DMS79 (cell line): ENCODE measurements at places on chromosomes 12 and 14.

DNA sequence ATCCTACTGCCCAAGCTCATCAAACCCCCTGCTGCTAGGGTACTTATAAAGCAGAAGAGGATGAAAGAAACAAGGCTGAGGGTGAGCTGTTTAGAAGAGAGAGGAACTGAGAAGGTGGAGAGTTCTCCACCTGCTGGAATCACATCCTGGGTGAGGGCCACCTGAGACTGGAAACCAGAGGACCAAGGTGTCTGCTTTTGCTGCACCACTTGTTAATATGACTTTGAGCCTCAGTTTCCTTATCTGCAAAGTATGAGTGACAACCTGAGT lies 203.2 kb upstream of the SSTR1 start:
- no peak for DNase-seq

- DNase-seq: no peak
These were observed 41.9 kb downstream of the PSMA6 start for GRCh38 chr14:35333797-35334743.

- DNase-seq: no peak
These were observed 63.9 kb upstream of the RMST start for GRCh38 chr12:97398704-97399103.

DNA sequence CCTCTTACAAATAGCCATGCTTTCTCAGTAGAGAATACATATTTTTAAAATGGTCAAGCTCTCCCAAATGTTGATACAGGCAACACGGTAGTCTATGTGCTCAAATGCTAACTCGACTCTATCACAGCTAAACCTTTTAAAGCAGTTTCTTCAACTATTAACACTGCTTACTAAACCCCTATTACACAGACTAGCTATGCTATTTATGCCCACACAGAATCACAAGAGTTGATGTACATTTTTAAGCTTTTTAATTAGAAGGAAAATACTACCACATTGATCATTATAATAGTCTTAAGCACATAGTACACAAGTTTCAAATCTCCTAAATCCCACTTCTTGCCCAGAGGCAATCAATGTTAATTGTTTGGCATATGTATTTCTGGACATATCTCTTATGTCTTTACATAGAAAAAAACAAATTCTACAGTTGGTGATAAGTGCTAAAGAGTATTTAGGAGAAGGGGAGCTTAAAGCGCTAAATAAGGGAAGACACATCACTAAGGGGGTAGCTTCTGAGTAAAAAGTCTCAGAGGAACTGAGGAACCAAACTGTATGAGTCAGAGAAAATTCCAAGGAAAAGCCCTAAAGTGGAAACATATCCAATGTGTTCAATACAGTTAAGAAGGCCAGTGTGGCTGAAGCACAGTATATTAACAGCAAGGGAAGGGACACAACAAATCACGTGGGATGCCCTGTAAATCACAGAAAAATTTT lies 13.7 kb downstream of the HNRNPC start:
- no peak for DNase-seq

DNA sequence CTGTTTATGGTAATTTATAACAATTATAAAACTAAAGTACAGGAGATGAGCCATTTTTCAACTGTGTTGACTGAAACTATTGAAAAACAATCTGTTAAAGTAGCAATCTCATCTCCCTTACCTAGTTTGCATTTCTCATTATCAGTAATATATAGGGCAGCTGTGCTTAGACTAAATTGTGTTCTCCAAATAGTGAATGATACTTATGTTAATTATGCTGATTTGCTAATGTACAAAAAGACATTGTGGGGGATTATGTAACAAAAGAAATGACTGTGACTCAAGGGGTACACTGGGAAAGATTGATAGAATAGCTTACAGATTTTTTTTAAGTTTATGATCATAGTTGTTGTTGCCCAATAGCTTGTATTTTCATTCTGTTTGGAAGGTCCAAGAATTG lies 207.7 kb downstream of the FUT8 start:
- no peak for DNase-seq

- no peak for DNase-seq
These were observed 3.7 kb downstream of the CFAP54 start for GRCh38 chr12:96493106-96493505.

DNA sequence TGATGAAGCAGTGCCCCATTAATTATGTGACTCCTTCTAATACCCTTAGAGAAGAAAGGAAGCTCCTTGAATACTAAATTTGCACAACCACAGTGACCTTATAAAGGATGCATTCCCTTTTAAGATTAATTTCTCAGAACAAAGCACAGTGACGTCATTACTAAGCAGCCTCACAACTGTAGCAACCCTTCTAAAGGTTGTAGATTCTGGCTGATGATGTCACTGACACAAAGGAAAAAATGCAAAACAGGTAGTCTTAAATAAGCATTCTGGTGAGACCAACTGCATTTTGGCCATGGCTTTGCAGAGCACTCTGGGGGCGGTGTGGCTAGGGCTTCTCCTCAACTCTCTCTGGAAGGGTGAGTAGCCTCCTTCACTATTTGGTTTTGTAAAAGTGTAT lies 38.4 kb upstream of the OR4E1 start:
- no peak for DNase-seq

DNA sequence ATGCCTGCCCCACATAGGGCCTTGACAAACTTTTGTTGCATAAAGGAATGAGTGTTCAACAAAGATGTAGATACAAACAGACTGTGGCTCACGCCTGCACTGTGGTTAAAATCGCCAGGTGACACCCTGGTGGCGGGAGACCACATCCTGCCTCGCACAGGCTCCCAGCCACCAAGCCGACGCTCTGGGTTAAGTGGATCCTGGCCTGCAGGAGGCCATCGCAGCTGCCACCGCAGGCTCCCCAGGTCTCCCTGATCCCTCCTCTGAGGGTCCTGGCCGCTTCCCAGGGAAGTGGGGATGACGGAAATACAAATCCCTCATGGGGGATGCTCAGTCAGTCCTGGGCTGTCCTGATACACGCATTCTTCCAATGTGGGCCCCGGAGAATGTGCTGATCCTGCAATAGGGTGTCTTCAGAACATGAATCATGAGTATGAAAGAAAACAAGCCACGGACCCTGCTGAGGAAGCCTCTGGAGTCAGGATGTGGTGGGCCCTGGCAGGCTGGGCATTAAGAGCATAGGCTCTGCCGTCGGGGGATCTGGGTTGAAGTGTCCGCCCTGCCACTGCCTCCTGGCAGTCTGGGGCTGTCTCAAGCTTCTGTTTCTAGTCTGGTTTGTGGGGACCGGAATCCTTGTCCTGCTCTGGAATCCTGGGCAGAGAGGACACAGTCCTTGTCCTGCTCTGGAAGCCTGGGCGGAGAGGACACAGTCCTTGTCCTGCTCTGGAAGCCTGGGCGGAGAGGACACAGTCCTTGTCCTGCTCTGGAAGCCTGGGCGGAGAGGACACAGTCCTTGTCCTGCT lies 53.5 kb upstream of the BEGAIN start:
- DNase-seq: no peak

DNA sequence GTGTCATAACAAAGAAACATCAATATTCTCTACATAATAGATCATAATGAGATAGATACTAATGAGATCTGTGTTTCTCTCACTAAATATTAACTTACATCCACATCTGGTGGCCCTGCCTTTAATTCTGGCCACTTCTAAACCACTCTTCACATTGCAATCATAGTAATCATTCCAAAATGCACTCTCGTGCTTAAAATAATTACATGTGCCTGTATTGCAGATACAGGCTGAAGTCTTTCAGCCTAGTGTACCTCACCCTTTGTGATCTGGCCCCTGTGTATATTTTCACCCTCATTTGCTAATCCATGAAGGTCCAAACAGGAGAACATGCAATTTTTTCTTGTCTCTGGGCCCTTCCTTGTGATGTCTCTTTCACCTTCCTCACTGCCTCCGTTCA lies 108.0 kb downstream of the LIN7A start:
- no peak for DNase-seq

DNA sequence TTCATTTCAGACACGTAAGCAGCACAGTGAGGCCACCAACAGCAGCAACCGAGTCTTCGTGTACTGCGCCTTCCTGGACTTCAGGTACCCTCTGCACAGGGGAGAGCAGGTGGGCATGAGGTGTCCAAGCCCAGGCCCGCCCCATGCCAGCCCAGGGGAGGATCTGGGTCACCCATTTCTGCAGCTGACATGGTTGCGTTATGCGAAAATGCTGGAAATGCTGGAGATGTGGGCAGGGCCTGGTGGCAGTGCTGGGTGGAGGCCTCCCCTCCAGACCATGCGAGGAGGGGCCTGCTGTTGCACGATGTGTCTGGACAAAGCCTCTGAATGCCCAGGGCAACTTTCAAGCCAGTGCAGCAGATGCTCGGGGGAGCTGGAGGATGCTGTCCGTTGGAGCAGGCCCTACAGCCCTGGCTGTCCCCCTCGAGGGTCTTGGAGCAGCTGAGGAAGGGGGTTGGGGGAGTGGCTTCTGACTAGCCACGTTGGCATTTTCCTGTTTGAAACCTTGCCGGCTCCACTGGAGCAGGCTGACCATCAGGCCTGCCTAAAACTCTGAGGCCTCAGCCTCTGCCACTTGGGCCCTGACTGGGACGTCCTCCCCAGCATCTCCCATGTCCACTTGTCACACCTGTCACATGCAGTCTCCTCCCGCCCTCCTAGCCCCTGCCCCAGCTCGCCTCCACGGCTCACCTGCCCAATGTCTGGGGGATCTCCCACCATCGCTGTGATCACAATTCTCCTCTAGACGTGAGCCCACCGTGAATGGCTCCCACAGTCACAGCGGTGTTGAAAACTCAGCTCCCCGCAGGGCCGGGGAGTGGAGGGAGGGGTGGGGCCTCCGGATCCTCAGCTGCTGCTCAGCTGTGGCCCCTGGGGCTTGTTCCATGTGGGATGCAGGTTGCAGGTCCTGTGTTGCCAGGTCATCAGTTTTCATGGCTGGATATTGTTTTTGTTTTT lies 123.4 kb downstream of the ADGRD1 start:
- no peak for DNase-seq

GRCh38 chr12:3995306-3995705 lies 122.1 kb upstream of the PARP11 start:
- DNase-seq: no peak

DNA sequence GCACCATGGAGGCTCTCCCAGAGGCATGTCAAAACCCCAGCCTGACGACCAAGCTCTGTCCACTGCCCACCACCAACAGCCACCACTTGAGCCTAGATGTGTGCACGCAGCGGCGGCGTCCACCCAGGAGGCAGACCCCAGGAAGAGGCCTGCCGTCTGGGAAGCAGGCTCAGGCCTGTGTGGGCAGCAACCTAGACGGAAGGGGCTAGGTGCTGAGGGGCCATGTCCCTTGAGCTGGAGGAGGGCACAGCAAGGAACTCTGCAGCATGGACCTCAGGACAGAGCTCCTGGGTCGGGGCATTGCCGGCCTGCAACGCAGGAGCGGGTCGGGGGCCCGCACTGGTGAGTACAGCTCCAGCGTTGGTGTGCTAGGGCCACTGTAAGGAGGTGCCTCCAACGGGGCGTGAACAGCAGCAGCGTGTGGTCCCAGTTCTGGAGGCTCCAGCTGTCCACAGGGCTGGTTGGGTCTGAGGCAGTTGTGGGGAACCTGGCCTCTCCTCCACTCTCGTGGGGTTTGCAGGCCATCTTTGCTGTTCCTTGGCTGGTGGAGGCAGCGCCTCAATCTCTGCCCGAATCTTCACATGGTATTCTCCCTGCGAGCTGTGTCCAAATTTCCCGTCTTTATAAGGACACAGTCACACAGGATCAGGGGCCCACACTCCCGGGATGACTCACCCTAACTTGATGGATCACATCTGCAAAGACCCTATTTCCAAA lies 20.5 kb downstream of the ZBTB42 start:
- no peak for DNase-seq

- DNase-seq: no peak
These were observed 164.6 kb upstream of the PARP11 start for GRCh38 chr12:4037747-4038312.

DNA sequence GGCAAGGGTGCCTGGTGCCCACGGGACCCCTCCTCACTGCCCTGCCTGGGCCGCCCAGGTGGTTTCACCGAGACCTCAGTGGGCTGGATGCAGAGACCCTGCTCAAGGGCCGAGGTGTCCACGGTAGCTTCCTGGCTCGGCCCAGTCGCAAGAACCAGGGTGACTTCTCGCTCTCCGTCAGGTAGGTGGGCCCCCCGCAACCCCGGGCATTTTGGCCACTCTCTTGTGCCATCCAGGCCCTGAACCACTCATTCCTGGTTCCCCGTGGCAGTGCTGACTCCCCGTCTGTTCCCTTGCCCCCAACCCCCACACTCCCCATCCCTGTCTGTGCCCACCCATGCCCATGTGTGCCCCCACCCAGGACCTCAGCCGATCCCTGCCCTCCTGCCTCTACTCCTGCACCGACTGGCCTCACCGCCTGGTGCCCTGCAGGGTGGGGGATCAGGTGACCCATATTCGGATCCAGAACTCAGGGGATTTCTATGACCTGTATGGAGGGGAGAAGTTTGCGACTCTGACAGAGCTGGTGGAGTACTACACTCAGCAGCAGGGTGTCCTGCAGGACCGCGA lies 480 bp downstream of the PTPN6 start:
- no peak for DNase-seq

GRCh38 chr14:85191986-85192385 lies 338.0 kb upstream of the FLRT2 start:
- DNase-seq: no peak

DNA sequence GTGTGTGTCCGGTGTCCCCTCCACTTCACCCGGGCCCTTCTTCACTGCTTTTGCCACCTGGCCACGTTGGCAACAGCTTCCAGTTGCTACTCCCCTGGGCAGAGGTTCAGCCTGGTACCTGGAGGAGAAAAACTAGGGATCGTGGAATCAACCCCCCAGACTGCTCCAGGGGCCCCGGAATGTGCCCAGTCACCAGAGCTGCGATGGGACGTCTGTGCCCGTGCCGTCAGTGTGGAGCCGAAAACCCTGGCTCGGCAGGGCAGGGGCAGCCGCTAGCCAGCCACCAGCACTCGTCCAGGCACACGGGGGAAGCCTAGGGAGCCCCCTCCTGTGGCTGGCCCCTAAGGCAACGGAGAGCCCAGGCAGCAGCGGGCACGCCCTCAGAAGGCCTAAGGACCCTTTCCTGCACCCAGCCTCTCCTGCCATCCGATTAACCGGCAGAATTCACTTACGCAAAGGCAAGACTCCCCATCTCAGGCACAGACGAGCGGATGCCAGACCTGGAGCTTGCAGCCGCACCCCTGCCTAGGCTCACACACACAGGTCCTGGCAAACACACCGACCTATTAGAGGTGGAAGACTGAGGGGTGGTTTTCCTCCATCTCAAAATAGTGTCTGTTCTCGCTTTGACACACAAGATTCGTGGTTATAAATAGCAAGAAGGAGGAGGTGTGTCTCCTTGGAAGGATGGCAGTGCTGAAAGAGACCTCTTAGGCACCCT lies 62.6 kb downstream of the FBXL14 start:
- DNase-seq: no peak
